Mesothelial cell of epicardium (in vitro differentiated cells): ENCODE measurements at places on chromosomes 7 and 10.
A peak's percentile ranks its signal among the peaks of the same experiment; 100 is the strongest.

GRCh38 chr10:124640538-124641231, 103.5 kb downstream of the FAM53B start:
- no peak overlapping the region for H3K4me3 ChIP-seq
- H3K36me3 ChIP-seq = peaks cover 6% of the 10 kb centered on the region
- H3K4me1 ChIP-seq = peaks cover 15% of the 10 kb centered on the region
- no peaks in the 10 kb centered on the region for H3K27me3 ChIP-seq
- peak overlapping the region; percentile 52 for H3K27ac ChIP-seq
- no peak for DNase-seq

- H3K4me3 ChIP-seq = no peak overlapping the region
- H3K4me1 ChIP-seq = peaks cover 8% of the 10 kb centered on the region
- no peak for DNase-seq
- H3K27ac ChIP-seq = no peak overlapping the region
- H3K36me3 ChIP-seq = peaks cover 12% of the 10 kb centered on the region
Measured at GRCh38 chr7:140054751-140055150, 8.0 kb downstream of the PARP12 start.

- H3K27ac ChIP-seq = no peak overlapping the region
- no peaks in the 10 kb centered on the region for H3K36me3 ChIP-seq
- no peak for DNase-seq
- peaks cover 19% of the 10 kb centered on the region for H3K4me1 ChIP-seq
Measured at GRCh38 chr7:137080516-137081203, 212.2 kb downstream of the CHRM2 start.

DNA sequence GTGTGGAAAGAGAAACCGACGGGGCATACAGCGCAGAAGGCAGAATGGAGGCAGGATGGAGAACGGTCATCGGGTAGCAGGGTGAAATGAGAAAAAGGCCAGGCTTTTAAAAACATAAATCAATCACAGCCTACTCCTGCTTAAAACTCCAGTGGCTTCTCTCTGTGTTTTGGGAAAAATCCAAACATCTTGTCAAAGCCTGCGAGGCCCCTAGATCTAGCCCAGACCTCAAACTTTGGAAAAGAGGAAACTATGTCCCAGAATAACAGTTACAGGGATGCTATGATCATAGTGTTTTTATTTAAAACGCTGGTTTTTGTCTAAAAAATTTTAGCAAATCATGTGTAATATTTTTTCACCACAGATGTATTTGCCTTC, 41.1 kb downstream of the PPP1R3C start:
- H3K27me3 ChIP-seq = no peaks in the 10 kb centered on the region
- DNase-seq = no peak
- no peaks in the 10 kb centered on the region for H3K36me3 ChIP-seq
- peaks cover 83% of the 10 kb centered on the region for H3K4me1 ChIP-seq
- H3K27ac ChIP-seq = peak overlapping the region; percentile 85

DNA sequence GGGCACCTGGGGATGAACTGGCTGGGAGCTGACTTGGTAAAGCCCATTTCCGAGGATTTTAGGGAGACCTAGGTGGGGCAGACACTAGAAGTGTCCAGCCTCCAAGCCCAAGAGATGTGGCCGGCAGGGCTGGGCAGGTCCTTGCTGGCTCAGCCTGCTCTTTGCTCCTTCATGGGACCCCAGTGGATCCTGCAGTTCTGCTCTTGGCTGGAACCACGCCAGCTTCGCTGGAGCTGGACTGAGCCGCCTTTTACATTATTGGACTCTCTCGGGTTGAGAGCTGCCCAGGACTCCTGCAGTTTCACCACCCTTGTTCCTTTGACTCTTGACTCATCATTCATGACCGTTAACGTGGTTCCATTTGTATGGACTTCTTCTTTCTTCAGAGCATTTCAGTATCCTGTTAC, 5.7 kb downstream of the PPIF start:
- no peaks in the 10 kb centered on the region for H3K27me3 ChIP-seq
- DNase-seq = no peak
- peaks cover 10% of the 10 kb centered on the region for H3K4me1 ChIP-seq
- H3K36me3 ChIP-seq = peaks cover 52% of the 10 kb centered on the region

- no peaks in the 10 kb centered on the region for H3K36me3 ChIP-seq
- H3K27ac ChIP-seq = no peak overlapping the region
- peaks cover 52% of the 10 kb centered on the region for H3K27me3 ChIP-seq
- H3K4me3 ChIP-seq = no peak overlapping the region
- H3K4me1 ChIP-seq = peaks cover 16% of the 10 kb centered on the region
- DNase-seq = no peak
Measured at GRCh38 chr7:132430041-132430855, 146.0 kb downstream of the PLXNA4 start.

DNA sequence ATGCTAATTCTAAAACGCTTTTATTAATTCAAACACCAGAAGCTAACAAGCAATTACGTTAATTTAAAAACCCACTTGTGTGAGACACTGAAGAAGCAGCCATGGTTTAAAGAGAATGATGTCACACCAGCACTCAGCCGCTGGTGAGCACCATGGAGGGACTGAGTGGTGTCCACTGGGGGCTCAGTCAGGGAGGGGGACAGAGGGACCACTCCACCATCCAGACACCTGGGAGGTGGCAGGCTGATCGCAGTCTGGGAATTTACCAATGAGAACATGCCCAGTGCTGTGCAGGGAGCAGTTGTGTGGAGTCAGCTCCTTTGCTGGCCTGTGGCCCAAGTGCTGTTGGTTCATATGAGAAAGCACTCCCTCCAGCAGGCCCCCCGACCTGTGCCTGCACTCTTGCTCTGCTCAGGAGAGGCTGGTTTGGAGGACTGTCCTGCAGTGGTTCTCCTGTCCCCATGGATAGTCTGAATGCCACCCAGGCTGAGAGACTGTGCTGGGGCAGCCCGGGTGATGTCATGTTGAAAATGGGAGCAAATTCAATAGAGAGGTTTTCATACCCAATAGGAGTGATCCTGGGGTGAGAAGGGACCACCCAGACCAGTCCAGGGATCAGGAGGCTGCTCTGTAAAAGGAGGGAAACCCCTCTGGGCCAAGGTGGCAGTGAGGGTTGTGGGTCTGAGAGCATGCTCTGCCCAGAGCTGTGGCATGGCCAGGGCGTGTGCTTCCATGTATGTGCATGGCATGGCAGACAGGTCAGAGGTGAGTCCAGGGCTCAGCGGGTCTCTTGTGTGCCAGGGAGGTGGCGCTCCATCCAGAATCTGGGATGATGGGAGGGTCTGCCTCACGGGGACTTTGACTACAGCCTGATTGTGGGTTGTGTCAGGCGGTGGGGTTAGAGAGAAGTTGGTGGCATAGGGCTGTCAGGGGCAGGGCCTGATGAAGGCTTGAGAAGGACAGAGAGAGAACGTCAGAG, 12.7 kb downstream of the ADCY1 start:
- H3K4me3 ChIP-seq = no peak overlapping the region
- H3K4me1 ChIP-seq = peaks cover 4% of the 10 kb centered on the region
- no peaks in the 10 kb centered on the region for H3K27me3 ChIP-seq
- no peaks in the 10 kb centered on the region for H3K36me3 ChIP-seq
- no peak overlapping the region for H3K27ac ChIP-seq

DNA sequence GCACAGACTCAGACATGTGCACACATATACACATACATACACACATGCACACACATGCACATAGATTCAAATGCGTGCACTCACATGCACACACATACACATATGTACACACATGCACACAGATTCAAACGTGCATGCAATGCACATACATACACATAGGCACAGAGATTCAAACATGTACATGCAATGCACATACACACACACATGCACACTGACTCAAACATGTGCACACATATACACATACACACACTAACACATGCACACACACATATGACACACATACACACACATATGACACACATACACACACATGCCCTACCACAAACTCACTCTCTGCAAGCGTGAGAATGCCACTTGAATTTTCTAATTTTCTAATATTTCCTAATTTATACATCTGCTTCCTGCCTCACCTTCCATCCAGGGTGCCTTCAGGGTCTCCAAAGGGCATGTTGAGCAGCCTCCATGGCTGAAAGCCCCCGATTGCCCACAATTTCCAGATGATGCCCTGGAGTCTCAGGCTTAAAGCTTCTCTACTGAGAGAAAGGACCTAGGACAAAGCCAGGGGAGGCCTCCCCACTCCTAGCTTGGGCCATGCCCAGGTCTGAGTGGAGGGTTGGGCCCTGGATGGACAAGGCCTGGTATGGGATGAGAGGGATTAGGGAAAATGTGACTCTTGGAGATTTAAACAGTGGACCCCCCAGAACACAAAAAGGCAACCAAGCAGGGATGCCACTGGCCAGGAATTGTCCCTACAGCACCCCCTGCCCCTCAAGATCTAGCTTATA, 487.1 kb downstream of the TCERG1L start:
- no peaks in the 10 kb centered on the region for H3K36me3 ChIP-seq
- peaks cover 3% of the 10 kb centered on the region for H3K27me3 ChIP-seq
- H3K4me3 ChIP-seq = no peak overlapping the region
- H3K4me1 ChIP-seq = no peaks in the 10 kb centered on the region

DNA sequence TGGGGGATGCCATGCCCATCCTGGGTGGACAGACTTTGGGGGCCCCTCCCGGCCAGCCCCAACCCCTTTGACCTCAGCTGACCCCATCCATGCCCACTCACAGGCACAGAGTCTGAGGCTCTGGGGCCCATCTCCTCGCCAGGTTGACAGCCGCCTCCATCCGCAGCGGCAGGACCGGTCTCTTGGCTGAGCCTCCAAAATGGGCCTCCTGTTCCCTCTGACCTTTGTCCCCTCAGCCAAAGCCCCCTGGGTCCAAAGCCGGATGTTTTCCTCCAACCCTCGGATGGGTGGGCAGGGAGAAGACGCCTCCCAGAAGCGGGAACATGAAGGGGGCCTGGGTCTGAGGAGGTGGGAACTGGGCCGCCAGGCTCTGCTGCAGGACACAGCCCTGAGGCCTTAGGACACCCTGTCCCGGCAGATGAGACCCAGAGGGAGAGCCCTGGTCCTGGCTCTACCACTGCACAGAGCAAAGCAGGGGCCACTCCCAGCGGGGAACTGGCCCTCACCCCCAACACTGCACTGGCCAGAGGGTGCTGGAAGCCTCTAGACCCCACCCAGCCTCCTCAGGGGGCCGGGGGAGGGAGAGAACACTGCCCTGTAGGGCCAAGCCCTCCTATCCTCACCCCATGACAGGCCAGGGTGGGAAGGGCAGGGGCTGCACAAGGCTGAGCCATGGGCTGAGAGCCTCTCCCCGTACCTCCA, 12.6 kb downstream of the PDGFA start:
- H3K4me1 ChIP-seq = peaks cover 7% of the 10 kb centered on the region
- no peak overlapping the region for H3K4me3 ChIP-seq
- H3K27me3 ChIP-seq = no peaks in the 10 kb centered on the region

DNA sequence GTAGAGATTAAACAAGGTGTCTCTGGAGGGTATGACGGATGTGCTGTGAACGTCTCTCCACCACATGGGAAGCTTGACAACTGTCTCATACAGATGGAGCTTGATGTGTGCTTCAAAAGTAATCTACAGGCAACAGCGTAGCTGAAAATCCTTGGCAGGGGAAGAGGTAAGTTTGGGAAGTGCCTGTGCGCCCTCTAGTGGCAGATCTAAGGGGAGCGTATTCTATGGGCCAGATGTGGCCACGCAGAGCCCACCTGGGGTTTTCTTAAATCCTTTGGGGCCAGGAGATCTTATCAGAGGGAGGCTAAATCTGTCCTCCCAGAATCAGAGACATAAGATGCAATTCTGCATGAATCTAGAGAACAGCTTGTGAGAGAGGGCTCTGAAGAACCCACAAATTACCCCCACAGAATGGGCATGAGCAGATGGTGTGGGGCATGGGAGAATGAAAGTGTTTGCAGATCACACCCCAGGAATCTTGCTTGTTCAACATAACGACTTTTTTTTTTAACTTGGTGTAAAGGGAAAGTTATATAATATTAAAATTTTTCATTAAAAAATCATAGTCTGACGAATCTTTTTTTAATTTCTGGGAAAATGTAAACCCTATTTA, 91.2 kb upstream of the MPP7 start:
- no peak overlapping the region for H3K4me3 ChIP-seq
- DNase-seq = peak; percentile 74
- no peaks in the 10 kb centered on the region for H3K36me3 ChIP-seq
- H3K4me1 ChIP-seq = no peaks in the 10 kb centered on the region
- no peak overlapping the region for H3K27ac ChIP-seq
- H3K27me3 ChIP-seq = peaks cover 13% of the 10 kb centered on the region

DNA sequence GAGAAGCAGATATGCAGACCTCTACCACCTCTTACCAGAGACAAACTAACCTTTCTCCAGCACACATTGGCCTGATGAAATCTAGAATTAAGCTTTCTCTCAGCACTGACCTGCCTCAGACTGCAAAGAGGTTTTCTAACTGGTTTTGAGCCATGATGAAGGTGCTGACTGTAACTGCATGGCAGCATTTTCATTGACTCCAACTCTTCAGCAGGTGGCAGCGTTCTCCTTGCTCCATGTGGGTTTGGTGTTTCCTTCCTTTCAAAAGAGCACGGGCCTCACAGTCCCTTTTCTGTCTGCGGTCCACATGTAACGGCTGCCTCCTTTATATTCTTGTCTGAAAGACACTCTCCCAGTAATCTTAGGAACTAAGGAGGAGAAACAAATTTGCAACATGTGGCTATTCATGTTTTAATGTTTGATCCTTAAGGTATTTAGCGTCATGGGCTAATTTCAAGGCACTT, 12.6 kb downstream of the KLLN start:
- no peak for DNase-seq
- H3K27ac ChIP-seq = no peak overlapping the region
- no peak overlapping the region for H3K4me3 ChIP-seq
- no peaks in the 10 kb centered on the region for H3K36me3 ChIP-seq
- H3K27me3 ChIP-seq = no peaks in the 10 kb centered on the region

DNA sequence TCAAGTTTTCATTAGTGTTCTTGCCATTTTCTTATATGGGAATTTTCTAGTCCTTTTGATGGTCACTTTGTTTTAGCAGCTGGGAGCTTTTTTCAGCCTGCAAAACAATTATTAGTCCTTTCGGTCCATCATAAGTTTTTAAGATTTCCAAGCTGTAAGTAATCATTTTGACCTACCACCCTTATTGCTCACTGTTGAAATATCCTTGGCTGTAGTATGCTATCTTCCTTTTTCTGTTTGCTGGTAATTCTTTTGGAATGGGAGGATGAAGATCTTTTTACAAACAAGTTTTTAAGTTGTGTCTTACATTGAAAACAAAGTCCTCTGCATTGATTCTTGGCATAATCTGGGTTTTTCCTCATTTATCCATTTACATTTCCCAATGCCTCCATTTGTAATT, 24.0 kb downstream of the BZW2 start:
- no peak for DNase-seq
- peaks cover 18% of the 10 kb centered on the region for H3K4me1 ChIP-seq
- peaks cover 40% of the 10 kb centered on the region for H3K36me3 ChIP-seq
- H3K4me3 ChIP-seq = no peak overlapping the region
- no peaks in the 10 kb centered on the region for H3K27me3 ChIP-seq

DNA sequence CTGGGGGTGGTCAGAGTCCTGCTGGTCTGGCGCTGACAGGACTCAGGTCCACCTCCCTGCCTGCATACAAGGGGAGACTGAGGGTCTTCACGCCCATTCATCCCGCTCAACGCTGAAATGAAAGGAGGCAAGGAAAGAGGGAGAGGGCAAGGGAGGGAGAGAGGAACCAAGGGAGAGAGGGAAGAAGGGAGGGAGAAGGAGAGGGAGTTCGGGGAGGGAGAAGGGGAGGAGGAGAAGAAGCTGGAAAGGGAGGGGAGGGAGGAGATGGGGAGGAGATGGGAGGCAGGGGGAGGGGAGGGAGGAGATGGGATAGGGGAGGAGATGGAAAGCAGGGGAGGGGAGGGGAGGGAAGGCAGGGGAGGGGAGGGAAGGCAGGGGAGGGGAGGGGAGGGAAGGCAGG, 69.4 kb upstream of the INPP5A start:
- no peak for DNase-seq
- peaks cover under 1% of the 10 kb centered on the region for H3K27me3 ChIP-seq
- peaks cover 20% of the 10 kb centered on the region for H3K4me1 ChIP-seq
- no peak overlapping the region for H3K4me3 ChIP-seq
- H3K36me3 ChIP-seq = peaks cover 4% of the 10 kb centered on the region
